Activated B cell treated with CpG ODN at 0.5 μM for 24 hours (primary cell): ENCODE measurements at places on chromosomes 1 and 21. TPM values are rescaled to one million over a fixed set of nuclear protein-coding genes. Genes with fewer than 3 reads are reported as not detected.

SF3B4 gene
- total RNA-seq, result 80.8 and 86.2 TPM in 2 replicates

OVAAL gene
- total RNA-seq, result not detected in 2 replicates

ZC3H11A gene
- total RNA-seq, result 85.6 and 91.6 TPM in 2 replicates

SH2D1B gene
- total RNA-seq, result not detected in 2 replicates

HSF2BP gene
- 0.58 and 0.61 TPM in 2 replicates for total RNA-seq
